ENCODE measurements at places on chromosomes 4 and X. TPM values are rescaled to one million over a fixed set of nuclear protein-coding genes. Genes with fewer than 3 reads are reported as not detected.

TMPRSS11B gene
- not detected for total RNA-seq

F11 gene
- not detected for total RNA-seq

NOX1 gene
- total RNA-seq = not detected

TXK gene
- 18.2 TPM for total RNA-seq

MTTP gene
- total RNA-seq = 0.25 TPM

SNCA gene
- total RNA-seq = 1.3 TPM

DNA sequence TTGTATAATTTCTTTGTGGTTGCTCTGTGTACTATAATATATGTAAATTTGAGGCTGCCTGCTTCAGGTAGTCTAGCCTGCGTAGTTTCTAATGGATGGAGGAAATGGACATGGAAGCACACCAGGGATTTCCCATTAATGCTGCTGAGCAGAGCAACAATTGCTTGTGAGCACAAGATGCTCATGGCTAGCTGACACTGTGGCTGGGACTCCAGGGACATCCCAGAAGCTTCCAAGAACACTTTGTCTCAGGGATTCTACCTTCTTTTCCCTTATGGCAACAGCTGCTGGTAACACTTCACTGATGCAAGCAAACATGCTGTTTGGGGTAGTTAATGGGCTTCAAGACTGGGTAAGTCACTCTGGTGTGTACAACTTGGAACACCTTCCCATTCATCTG lies 66.1 kb downstream of the TENT5D start:
- DNase-seq = no peak

- DNase-seq = peak; percentile 57
Observed at GRCh38 chr4:38189445-38189844, 229.2 kb downstream of the PTTG2 start.

DNA sequence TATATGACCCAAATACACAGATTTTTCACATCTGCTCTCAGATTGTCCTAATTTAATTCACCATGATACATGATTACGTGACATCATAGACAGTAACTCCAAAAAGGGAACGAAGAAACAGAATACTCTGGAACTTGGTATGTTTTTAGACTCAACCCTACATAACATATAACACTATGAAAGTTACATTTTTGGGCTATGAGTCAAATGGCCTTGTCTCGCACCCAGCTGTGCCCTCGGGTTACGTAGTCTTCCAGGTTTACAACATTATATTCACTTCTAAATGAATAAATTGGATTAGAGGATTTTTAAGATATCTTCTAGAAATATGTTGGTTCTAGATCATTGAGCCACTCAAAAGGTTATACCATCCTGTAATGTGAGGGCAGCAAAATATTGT lies 2089.6 kb upstream of the TENM3 start:
- DNase-seq = no peak

GRCh38 chrX:129125122-129125914 lies 398.0 kb downstream of the SMARCA1 start:
- no peak for DNase-seq

- DNase-seq = no peak
Observed at GRCh38 chr4:77917601-77918000, 55.0 kb downstream of the MRPL1 start.

GRCh38 chr4:183967266-183967665 lies 62.2 kb downstream of the STOX2 start:
- DNase-seq = no peak

DNA sequence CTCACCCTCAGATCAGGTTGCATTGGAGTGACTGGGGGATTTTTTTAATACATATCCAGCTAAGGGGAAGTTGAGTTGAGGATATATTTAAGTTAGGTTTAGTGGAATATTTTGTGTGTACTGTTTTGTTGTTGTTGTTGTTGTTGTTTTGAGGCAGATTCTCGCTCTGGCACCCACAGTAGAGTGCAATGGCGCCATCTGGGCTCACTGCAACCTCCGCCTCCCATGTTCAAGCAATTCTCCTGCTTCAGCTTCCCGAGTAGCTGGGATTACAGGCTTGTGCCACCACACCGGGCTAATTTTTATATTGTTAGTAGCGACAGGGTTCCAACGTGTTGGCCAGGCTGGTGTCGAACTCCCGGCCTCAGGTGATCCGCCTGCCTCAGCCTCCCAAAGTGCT lies 38.6 kb upstream of the ATP6AP2 start:
- DNase-seq = no peak
